ENCODE measurements at places on chromosomes 16 and 17.

DNA sequence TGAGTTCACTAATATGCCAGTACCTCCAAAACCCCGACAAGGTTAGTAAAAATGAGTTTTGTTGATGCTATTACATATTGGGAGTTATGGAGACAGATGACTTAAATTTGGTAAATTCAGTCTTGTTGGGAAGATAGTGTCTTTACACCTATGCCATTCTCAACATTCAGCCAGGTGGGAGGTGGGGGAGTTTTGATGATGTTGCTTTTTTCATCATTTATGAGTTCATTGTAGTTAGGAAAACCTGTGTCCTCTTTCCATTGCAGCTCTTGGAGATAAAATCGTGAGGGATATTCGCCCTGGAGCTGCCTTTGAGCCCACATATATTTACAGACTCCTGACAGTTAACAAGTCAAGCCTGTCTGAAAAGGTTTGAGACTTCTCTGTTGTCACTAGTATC lies 59.9 kb upstream of the CRISPLD2 start:
- no peak for DNase-seq

GRCh38 chr16:65621640-65622039 lies 499.8 kb upstream of the CDH11 start:
- DNase-seq: no peak

- DNase-seq: peak; percentile 81
Observed at GRCh38 chr17:78484271-78485246, 92.6 kb downstream of the DNAH17 start.

DNA sequence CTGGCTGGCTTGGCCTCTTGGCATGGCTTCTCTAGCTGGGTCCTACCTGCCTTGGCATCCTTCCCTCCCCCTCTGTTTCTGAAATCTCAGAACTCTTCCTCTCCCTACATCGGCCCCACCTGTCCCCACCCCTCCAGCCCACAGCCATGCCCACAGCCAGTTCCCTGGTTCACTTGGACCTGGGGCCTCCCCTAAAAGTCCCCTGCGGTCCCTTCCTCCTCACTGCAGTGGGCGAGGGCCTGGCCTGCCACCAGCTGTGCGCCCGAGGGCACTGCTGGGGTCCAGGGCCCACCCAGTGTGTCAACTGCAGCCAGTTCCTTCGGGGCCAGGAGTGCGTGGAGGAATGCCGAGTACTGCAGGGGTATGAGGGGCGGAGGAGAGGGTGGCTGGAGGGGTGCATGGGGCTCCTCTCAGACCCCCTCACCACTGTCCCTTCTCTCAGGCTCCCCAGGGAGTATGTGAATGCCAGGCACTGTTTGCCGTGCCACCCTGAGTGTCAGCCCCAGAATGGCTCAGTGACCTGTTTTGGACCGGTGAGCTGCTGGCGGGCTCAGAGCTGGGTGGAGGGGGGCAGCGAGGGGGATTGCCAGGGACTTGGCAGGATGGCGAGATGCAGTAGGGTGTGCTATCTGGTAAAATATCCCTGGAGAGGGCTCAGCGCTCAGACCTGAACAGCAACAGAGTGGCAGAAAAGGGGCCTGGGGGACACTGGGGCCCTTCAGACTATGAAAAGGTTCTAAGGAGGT lies 14.1 kb downstream of the MIEN1 start:
- DNase-seq: no peak

GRCh38 chr17:73290399-73291259 lies 21.2 kb downstream of the CDC42EP4 start:
- no peak for DNase-seq

GRCh38 chr16:31880322-31880979 lies 6.8 kb downstream of the ZNF267 start:
- peak; percentile 73 for DNase-seq

DNA sequence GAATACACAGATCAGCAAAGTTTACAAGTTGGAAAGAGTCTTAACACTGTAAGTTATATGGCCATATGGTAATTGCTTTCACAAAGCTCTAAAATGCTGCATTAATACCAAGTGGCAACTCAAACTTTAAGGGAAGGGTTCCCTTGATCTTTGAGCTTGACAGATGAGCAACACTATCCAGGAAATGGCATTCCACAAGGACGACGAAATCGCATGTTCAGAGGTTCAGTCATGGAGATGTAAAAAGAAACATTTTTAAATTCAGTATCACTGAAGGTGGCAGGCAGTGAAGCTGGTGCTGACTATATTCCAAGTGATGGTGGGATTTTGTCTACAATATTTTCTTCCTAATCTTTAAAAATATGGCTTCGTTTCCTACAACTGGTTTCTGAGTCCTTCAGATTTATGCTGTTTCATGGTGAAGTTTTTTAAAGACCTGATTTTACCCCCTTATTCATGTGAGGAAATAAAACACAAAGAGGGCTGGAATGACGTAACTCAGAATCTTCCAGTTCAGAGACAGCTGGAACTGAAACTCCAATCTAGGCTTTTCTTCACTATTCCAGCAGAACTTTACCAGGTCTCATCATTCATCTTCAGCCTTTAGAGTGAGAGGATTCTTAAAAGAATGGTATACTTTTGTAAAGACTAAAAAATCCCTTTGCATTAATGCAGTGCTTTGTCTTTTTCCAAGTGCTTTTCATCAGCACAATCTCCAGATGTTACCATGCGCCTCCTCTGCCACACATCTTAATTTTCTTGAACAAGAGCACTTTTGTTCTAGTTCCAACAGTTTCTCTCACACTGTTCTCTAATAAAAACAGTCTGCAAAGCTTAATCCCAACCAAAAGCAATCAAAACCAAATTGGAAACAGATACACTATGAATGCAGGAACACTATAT lies 20.2 kb downstream of the CHCT1 start:
- DNase-seq: no peak

GRCh38 chr17:7858522-7858810 lies 663 bp downstream of the CYB5D1 start:
- DNase-seq: peak; percentile 61

DNA sequence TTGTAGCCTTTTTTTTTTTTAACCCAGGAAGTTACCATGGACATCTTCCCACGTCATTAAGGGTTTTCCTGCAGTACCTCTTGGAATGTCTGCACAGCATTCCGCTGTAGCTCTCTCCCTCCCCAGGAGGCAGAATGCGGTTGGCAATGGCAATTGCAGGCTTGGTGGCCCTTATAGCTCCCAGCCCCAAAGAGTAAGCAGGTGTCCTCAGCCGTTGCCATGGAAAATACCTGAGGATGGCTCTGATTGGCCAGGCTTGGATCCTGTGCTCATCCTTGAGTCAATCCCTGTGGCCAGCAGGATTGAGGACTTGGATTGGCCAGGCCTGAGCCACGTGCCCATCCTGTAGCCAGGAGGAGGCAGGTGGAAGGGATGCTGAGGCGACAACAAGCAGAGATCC lies 15.5 kb upstream of the TIMP2 start:
- DNase-seq: no peak

DNA sequence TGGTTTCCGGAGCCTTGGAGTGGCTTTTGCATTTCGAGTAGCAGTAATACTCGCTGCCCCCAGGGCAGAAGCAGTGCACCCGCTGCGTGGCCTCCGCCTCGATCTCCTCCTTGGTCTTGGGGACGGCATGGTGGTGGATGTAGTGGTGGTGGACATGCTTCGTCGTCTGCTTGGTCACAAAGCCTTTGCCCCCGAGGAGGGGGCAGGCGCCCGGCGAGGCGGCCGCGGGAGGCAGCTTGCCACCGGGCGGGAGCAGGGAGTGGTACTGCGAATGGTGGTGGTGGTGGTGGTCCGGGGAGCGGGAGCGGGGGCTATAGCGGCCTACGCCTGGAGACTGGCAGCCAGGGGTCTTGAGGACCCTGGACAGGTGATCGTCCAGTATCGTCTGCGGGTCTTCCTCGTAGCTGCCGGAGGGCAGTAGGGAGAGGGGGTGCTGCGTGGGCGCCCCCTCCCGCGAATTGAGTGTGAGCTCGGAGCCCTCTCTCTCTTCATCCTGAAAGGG lies 24.1 kb downstream of the AXIN2 start:
- no peak for DNase-seq

DNA sequence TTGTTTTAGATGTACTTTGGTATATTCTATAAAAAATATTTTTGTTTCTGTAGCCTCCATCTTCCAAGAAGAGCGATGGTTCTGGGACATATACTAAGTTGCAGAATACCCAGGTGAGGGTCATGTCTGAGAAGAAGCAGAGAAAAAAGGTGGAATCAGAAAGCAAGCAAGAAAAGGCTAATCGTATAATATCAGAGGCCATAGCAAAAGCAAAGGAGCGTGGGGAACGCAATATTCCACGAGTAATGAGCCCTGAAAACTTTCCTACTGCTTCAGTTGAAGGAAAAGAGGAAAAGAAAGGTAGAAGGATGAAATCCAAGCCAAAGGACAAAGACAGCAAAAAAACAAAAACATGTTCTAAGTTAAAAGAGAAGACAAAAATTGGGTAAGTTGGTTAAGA lies 154.6 kb downstream of the CHD9 start:
- no peak for DNase-seq

DNA sequence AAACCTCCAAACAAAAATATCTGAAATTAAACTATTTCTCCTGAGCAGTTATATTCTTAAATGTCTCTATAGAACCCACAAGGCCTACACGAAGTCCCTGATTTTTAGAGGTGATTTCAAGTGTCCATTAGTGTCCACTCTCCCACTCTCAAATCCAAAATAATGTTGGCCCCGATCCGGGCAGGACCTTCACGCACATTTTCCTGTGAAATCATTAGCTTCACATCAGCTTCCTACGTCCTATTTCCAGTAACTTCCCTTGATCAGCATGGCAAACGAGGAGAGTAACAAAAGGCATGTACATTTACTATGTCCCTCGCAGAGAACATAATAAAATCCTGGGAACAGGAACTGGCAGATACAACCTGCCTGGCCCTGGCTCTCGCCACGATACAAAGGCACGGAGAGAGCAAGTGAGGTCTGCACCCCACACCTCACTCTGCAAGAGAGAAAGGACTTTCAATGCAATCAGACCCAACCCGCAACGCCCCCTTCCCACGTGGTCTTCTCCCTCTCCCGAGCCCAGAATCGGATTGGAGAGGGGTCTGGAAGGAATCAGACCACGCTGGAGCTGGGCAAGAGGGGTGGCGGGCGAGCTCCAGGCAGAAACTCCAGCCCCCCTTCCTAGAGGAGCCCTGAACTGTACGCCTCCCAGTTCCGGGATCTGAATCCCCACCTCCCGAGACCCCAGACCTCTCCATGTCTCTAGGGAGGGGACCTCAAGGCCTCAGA lies 17.5 kb upstream of the C17orf78 start:
- DNase-seq: peak; percentile 65

GRCh38 chr17:36641877-36642845 lies 40.8 kb downstream of the MRM1 start:
- DNase-seq: peak; percentile 44

GRCh38 chr17:33109336-33110072 lies 117.9 kb downstream of the SPACA3 start:
- no peak for DNase-seq

- DNase-seq: no peak
Observed at GRCh38 chr17:39618246-39618913, 8.4 kb upstream of the PPP1R1B start.

DNA sequence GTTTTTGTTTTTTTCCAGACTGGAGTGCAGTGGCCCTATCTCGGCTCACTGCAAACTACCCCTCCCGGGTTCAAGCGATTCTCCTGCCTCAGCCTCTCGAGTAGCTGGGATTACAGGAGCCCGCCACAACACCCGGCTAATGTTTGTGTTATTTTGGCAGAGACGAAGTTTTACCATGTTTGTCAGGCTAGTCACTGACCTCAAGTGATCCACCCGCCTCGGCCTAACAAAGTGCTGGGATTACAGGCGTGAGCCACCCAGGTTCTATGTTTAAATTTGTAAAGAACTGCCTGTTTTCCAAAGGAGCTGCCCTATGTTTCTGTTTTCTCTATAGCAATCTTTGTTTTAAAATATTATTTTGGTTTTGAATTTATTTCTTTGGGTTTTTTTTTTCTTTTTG lies 13.8 kb upstream of the C16orf87 start:
- DNase-seq: no peak

- DNase-seq: no peak
Observed at GRCh38 chr17:49407086-49407485, 7.6 kb downstream of the PHB1 start.

DNA sequence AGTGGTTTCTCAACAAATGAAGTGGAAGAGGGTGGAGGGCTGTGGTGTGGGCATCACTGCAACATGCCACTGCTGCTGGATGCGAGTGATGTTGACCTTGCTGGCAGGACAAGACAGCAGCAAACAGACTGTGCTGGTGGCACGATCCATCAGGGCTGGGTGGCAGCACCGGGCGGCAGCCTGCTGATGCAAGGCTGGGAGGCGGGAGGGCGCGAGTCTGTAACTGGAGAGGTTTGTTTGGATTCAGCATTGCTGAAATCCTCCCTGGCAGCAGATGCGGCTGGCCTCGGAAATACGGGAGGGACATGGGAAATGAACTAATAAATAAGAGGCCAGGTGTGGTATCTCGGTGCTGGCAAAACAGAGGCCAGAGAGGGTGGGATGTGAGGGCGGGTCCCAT lies 224.2 kb downstream of the ENGASE start:
- DNase-seq: no peak

GRCh38 chr16:88702371-88703210 lies 3.6 kb downstream of the RNF166 start:
- DNase-seq: peak; percentile 43

- DNase-seq: peak; percentile 7
Observed at GRCh38 chr17:28476076-28476865, 2.8 kb downstream of the SLC13A2 start.

- no peak for DNase-seq
Observed at GRCh38 chr17:68325961-68326360, 34.7 kb downstream of the ARSG start.

GRCh38 chr17:43069368-43069898 lies 44.4 kb downstream of the RND2 start:
- no peak for DNase-seq

- peak; percentile 19 for DNase-seq
Observed at GRCh38 chr17:38591759-38592241, 14.0 kb downstream of the SRCIN1 start.

DNA sequence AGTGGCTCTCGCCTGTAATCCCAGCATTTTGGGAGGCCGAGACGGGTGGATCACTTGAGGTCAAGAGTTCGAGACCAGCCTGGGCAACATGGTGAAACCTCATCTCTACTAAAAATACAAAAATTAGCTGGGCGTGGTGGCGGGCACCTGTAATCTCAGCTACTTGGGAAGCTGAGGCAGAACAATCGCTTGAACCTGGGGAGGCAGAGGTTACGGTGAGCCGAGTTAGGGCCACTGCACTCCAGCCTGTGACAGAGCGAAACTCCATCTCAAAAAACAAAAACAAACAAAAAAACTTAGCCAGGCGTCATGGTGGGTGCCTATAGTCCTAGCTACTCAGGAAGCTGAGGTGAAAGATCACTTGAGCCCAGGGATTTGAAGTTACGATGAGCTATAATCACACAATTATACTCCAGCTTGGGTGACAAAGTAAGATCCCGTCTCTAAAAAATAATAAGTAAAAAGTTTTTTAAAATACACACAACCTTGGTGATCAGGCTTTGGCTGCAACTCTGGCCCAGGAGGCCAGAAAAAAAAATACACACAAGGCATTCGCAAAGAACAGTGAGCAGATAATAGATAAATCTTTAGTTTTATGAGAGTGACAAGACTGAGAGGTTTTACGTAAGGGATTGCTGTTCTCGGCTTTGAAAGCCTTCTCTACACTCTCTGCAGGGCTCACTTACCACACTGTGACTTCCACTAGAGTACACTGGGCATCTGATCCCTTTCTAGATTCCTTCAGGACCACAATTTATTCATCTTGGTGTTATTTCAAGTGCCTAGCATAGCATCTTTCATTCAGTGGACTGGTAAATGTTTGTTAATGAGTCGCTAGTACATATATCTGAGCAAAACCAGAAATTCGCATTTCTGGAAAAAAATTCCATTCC lies 5.9 kb downstream of the GSPT1 start:
- DNase-seq: no peak
